ENCODE measurements at places on chromosomes 6 and 20.

- no peak for DNase-seq
Observed at GRCh38 chr6:45001663-45002062, 326.5 kb upstream of the RUNX2 start.

- no peak for DNase-seq
Observed at GRCh38 chr6:50524341-50524740, 189.0 kb upstream of the TFAP2D start.

GRCh38 chr20:24761220-24762065 is 187.6 kb upstream of the CST7 start:
- no peak for DNase-seq

DNA sequence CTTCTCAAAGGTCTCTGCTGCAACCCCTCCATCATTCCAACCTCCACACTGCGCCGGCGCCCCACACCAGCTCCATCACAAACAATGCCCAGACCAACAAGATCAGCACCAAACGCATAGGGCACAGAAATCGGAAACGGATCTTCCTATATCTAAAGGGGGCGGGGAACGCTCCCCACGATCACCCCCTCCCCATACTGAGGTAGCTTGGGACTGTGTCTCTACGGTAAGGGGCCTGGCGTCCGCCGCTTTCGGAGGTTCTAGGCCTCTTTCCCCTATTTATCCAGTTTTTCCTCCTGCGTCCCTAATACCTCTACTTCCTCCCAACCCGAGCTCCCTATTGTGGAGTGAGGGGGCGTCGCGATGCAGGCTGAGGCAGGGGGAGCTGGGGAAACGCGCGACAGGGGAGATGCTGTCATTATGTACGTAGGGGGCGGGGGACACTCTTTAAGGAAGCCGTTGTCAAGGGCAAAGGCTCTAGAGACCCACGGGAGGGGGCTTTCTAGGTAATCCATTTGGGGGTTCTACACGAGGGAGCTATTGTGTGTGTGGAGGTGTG is 909 bp downstream of the DNAAF9 start:
- no peak for DNase-seq

DNA sequence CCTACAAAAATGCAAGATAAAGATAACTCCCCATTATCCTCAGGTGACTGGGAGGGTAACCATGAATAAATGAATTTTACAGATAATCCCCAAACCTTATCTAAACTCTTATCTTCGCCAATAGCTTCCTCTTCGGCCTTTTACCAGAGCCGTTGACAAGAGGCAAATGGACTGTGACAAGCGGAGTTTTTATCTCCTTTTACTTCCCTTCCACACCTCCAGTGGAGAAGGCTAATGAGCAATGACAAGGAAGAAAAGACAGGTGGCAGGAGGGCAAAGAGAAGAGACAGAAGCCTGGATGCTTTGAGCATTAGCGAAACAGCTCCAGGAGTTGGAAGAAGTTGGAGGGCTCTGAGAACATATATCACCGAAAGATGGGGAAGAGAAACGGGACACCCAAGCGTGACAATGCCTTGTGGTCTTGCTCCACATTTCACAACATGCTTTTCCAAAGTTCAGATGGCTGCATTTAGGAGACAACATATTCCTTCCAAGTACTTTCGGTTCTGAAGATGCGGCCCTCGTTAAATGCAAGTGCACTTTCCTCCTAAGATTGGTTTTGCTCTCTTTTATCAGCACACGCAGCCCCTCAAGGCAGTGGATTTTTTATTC is 69.2 kb downstream of the PRDM1 start:
- DNase-seq: no peak

DNA sequence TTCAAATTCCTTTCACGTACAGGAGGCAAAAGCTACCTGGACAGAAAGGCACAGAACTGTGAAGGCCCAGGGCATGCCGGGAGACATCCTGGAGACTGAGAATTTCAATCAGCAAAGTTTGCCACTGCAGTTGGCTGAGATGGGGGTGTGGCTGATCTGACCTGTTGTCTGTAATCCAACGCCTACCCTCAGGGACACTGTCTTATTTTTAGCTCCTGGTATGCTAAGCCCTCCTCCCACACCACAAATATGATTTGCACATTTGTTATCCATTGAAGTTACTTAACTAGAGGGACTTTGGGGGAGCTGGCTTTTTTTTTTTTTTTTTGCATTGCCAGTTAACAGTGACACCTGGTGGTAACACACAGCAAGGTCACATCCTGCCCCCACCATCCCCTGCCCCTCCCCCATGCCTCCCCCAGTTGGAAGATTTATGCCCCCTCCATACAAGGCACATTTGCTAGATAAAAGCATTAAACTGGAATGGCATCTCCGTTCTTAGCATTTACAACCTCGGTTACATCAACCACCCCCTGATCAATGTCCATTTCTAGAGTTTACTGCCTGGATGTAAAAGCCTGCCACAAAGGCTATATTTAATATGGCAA is 40.4 kb downstream of the TTI1 start:
- DNase-seq: no peak

DNA sequence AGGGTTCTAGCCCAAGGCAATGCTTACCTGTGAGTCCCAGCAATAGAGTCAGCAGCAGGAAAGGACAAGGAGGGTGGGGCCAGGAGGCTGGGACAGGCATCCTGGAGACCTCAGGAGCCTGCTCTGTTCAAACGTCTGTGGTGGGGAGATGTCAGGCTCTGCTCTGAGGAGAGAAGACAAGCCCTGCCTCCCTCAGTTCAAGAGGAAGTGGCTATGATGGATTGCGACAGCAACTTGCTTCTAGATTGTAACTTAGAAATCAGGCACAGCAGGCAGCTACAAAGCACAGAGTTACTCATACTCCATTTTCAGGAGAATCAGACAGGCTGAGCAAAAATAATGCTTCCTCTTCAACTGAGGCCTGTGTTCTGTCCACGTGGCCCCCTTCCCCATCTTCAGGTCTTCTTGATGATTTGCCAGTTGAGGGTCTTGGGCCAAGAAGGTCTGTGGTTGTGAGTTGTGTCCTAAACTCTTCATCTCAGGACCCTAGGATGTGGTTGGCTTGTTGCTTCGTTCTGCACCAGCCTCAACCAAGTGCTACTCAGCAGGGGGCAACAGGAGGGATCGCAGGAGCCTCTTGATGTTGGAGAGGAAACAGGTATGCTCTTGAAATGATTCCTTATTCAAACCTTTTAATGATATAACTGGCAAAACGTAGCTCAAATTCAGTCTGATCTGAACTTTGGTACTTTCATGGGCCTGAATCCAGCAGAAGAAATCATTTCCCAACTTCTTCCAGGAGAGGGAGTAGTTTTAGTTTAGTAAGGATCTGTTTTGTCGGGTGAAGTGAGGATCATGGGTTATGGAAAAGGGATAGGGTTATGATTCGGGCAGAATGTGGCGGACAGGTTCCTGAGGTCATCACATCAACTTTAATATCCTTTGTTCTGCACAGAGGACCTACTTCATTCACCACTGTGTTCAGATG is 31.0 kb downstream of the SIRPB1 start:
- DNase-seq: no peak

DNA sequence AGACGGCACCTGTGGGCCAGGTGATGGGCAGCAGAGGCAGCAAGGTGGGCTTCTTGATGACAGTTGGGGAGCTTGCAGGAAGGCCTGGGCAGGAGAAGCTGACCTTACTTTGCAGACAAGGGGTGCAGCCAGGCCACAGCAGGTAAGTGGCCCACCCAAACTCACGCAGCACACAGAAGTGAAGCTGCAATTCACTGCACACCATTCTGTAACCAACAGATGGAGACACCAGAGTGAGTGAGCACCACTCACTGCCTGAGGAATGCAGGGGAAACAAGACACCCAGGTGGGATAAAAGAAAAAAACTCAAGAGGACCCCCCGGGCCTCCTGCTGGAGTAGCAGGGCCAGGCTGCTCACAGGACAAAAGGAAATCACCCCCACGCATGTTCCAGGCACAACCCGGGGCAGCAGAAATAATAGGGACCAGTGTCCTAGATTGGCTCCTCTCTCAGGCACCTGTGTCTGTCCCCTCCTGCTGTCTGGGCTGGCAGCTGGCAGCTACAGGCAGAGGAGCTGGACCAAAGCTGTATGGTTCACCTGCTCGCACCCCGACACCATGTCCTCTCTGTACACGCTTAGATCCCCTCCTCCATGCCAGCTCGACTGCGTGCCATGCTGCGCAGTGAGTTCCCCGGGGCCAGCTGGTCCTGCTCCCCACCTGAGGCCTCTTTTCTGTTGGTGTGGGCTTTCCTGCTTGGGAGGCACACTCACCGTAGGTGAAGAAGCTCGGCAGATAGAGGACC is 4.9 kb downstream of the MTCH1 start:
- DNase-seq: no peak

GRCh38 chr6:143872201-143872600 is 7.9 kb downstream of the ZC2HC1B start:
- no peak for DNase-seq

GRCh38 chr6:37788259-37788658 is 31.3 kb upstream of the ZFAND3 start:
- no peak for DNase-seq

DNA sequence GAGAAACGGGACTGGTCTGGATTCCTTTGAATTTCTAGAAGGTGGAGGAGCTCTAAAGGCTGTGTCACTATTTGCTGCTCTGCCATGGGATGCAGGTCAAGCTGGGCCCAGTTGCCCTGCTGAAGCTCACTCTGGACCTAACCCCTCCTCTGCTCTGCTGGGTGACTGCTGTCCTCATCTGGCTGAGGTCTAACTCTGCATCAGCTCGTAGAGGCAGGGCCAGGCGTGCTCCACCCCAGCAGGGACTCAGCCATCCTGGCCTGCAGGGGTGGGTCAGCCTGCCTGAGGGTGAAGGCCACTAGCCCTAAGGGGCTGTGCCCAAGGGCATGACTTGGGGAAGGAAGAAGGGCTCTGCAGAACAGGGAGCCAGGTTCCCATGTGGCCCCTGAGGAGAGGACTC is 852 bp downstream of the CST4 start:
- DNase-seq: no peak

DNA sequence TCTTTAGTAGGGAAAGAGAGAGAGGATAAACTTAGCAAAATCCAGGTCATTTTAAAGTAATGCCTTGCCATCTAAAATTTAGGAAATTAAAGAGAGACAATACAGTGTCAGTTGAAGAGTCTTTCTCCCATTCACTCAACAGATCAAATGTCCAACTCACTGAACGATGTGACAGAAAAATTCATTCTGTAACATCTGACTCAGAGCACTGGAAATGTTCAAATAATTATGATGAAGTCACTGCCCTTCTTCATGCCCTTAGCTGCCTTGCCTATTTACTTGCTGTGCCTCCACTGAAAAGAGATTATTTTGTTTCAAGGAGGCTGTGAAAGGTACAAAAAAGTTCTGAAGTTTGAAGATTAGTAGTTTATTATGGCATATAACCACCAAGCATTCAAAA is 434.8 kb downstream of the ADGRB3 start:
- DNase-seq: no peak

DNA sequence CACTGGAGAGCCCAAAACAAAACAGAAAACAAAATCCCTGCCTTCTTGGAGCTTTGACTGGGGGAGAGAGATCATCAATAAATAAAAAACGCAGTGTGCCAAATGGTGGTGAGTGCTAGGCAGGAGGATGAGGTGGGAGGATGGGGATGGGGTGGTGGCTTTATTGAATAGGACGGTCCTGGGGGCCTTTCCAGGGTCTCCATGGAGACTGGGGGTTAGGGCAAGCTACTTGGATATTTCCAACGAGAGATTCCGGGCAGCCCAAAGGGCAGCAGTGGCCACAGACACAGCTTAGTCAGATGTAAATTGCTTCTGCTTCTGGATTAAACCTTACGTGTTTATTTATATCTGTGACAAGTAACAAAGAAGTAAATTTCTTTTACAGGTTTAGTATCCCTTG is 700.1 kb downstream of the QKI start:
- no peak for DNase-seq

GRCh38 chr6:128174724-128175123 is 273.9 kb upstream of the THEMIS start:
- no peak for DNase-seq

GRCh38 chr20:64220420-64220819 is 35.1 kb upstream of the PCMTD2 start:
- DNase-seq: no peak

DNA sequence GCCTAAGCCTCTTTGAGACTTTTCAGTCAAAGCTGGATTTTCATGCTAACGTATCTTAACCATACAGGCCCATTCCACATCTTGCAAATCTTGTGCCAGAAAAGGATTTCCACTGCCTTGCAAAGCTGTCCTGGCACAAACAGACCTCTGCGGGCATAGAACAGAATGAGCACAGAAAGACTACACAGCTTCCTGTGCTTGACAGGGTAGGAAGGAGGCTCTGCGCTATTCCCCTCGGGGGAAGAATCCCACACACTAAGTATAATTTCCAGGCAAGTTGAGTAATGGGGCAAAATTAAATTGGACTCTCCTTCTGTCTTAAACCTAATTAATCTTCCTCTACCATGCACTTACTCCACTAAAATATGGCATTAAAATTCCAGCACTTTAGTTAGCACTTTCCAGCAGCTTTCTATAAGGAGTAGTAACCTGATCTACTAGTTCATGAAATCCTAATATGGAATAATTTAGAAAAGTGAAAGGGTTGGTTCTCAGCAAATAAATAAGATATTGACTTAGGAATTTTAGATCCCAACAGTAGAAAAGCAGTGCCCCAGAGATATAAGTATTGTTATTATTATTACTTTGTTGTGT is 532.1 kb upstream of the JAG1 start:
- DNase-seq: no peak

DNA sequence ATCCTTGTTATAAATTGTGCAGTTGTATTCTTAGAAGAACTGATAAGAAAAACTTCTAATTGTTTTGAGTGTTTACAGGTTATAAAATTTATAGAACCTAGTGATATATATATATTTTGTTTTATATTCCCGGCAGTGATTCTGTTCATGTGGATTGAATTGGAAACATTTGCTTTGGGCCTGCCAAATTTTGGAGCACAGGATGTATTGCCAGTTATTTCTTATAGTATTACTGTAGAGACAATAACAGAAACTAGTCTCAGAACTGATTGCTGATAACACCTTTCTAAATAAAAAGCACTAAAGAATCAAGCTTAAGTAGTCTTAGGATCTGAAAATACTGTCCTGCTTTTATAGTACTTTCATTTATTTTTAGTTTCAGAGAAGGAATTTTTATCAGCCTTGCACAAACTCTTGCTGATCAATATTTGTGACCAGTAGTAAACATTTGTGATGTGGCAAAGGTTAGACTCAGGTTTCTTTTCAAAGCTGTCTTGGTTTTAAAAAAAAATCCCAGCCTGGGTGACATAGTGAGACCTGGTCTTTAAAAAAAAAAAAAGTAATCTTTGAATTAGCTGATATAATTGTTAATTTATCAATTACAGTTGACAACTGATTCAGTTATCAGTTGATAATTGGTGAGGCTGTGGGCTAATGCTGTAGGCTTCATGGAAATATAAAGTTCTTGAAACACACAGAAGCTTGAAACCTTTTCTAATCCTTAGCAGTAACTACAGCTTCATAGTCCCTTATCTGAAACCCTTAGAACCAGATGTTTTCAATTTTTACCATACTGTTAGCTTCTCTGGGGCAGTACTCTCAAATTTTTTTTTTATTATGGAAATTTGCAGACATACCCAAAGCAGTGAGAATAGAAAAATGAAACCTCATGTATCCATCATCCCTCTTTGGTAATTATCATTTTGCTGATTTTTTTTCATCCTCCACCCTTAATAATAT is 42.4 kb downstream of the RNGTT start:
- DNase-seq: no peak

- no peak for DNase-seq
Observed at GRCh38 chr6:1179571-1180459, 132.1 kb upstream of the FOXQ1 start.

GRCh38 chr20:20364593-20365479 is 3.1 kb upstream of the INSM1 start:
- DNase-seq: no peak

GRCh38 chr6:106082735-106083398 is 3.3 kb upstream of the PRDM1 start:
- DNase-seq: no peak
